ENCODE measurements at places on chromosomes 4 and X.

GRCh38 chrX:18649498-18649951 is 22.4 kb downstream of the RS1 start:
- DNase-seq = no peak

DNA sequence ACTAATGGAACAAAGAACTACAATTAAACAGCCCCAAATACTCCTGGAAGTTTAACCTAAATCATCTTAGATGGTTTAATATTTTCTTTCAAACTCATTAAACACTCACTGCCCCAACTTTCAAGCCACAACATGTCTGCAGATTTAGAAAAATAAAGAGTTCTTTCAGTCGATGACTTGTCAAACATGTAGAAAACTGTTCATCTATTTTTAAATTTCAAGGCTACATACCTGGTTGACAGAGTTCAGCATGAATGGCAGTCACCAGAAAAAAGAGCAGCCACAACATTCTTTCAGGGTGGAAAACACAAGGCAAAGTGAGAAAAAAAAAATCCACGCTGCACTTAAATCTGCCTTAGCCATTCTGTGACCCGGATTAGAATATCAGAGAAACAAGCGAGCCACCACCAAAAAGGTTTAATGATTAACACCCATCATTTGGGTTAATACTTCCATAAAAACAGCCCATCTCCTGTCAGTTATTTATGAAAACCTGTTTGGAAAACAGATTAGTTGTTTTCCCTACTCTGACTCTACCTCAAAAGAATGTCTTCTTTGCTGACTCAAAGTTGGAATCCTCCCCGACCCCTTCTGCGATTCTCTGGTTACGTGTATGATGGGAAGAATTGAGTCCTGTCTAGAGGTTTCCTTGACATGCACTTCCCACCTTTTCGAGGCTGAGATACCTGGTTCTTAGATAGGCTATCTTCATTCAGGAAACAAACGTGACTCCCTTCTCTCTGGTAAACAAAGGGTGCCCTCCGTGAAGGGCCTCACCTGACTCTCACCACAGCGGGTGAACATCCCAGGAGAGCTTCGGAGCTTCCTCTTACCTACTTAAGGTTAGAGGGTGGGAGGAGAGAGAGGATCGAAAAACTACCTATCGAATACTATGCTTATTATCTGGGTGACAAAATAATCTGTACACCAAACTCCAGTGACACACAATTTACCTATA is at the start of gene CLTRN:
TSS of gene CLTRN (minus strand) at position 319 of the 958 bp plus-strand sequence. CDS start at position 289, 30 bp downstream.
- DNase-seq = no peak

DNA sequence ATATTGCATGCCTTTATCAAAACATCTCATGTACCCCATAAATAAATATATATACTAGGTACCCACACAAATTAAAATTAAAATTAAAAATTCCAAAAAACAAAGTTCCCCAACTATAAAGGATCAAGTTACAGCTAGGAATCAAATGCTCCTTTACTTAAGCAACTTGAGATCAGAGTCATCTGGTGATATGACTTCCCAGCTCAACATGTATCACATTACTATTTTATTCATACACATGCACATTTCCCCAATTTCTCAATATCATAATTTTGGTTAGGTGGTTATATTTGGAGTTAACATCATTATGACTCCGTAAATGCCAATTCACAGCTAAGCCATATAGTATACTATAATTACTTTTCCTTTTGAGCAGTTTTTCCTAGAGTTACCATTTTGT is 60.9 kb downstream of the CLOCK start:
- no peak for DNase-seq

DNA sequence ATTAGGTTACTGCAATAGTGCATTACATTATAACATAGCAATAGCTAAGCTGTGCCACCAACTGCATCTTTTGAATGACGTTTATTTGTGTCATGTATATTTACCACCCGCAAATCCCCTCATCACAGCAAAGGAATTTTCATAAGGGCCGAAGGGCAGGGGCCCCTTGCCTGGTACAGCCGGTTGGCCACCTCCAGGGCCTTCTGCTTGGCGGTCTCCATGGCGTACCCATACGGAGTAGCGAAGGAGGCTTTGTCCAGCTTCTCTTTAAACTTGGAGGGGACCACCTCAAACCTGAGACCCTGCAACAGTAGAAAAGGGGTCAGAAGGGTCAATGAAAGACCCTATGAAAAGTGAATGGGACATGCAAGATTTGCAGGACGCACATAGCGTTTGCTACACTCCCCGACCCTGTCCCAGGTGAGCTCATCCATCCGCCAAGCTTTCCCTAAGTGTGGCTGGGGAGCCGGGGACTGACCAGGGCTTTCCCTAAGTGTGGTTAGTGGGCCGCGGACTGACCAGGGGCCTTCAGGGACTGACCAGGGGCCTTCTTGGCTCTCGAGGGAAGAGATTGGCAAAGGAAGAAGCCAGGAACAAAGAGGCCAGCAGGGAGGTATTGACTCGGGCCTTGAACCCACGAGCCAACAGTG is 10.6 kb downstream of the ASMTL start:
- no peak for DNase-seq

DNA sequence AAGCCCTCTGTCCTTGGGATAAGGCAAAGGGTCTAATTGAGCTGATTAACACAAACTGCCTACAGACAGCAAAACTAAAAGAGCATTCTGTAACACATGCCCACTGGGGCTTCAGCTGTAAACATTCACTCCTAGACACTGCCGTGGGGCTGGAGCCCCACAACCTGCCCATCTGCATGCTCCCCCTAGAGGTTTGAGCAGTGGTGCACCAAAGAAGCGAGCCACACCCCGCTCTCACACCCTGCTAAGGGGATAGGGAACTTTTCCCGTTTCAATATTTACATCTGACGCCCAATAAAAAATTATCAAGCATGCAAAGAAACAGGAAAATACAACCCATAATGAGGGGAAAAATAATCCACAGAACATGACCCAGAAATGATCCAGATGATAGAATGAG is 46.9 kb upstream of the HSD17B10 start:
- DNase-seq = no peak

DNA sequence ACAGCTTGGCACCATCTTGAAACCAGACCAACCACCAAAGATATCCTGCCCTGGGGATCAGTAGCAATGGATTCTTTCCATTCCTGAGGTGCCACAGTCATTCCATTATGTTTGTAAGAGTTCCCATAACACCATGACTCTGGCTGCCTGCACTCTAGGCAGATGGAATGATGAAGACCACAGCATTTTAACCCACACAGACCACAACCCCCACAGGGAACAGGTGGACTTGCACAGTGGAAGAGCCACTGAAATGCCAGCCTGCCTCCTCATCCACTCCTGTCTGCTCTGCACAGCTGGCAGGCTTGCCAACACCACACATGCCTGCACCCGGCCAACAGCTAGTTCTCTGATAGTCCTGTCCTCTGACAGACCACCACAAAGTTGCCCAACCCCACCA is 2362.2 kb upstream of the AGA start:
- DNase-seq = no peak

DNA sequence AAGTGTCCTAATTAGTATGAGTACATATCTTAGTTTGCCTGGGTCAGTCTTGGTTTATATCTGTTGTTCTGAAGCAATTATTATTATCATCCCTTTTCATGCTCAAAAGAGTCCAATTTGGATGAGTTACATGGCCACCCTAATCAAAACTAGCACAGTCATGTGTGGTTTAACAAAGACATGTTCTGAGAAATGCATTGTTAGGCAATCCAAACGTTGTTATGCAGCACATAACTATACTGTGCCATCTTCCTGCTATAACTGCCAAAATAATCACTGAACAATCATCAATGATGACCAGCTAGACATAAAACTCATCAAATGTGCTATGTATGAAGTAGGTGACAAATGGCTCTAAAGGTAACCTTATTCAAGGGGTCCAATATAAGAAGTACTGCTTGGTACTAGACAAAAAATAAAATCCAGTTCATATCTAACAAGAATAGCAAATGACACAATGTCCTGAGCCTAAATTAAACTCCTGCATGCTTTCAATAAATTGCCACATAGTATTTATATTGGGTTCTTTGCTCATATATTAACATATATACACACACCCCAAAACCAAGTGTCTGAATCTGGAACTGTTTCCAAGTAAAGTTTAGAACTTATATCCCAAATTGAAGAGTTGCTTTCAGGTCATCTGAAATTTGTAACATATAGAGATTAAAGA is 41.9 kb downstream of the CNOT6L start:
- no peak for DNase-seq

DNA sequence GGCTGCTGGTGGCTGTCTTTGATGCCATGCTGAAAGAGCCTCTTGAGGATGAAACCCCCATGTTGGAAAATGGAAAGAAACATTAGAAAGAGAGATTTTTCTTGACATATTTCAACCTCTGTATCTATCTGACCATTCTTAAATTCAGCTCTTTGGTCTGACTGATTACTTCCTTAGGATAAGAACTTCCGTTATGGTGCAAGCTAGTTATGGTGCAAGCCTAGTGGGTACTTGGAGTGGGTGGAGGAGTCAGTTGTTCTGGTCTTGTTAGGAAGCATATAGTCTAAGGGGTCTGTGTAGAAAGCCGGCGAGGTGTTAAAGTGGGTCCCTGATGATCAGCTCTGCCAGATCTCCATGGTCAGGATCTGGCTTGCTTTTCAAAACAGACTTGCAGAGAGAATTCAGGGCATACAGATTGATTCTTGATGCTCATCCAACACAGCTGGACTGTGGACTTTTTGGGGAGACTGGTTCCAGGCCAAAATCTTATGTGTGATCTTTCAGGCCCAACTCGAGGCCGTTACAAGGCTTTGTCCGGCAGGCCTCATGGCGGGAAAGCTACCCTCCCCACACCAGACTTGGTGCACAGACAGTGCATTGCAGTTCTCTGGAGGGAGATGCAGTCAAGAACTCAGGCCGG is 82.8 kb upstream of the BOD1L1 start:
- no peak for DNase-seq

DNA sequence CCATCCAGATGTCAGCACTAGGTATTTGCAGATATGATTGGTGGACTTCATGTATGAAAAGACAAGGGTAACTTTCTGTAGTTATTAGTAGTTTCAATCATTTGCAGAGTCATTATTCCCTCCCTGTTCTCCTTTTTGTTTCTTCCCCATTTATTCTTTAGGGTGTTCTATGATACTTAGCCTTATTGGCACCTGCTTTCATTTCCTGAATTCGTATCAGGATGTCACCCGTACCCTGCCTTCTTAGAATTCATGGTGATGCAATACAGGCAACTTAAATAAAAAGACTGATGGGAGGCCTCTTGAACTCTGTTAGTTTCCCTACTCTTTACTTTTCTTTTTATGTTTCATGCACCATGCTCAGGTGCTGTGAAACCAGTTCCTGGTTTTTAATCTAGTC is 24.2 kb downstream of the MAGED1 start:
- DNase-seq = no peak

GRCh38 chr4:150336676-150337412 is 245.1 kb upstream of the MAB21L2 start:
- no peak for DNase-seq

DNA sequence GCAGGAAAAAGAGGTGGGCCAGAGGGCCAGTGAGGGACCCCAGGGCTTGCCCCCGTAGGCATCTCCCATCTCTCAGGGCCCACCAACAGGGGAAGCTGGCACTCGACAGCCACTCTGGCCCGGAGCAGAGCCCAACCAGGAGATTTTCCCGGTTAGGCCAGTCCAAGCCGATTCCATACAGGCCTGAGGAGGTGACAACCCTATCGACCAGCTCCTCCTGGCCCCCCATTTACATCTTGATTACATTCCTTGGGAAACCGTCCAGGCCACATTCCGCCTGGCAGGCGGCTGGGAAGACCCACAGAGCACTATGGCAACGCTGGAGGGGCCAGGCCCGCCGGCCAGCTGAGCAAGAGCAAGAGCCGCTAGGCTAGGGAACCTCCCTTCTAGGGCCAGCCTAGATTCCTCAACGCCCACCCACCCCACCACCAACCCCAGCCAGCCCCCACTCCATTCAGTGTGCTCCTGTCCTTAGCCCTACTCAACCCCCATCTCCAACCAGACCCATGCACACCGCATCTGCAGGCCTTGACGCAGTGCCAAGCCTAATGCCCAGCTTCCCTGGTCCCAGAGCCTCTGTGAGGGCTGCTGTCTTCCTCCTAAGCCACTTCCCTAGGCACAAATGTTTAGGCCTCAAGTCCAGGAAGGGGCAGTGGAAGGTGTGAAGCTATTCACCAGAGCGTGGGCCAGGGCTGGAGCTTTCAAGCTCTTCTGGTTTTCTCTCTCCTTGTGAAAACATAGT is 161.2 kb downstream of the EFNB1 start:
- no peak for DNase-seq

DNA sequence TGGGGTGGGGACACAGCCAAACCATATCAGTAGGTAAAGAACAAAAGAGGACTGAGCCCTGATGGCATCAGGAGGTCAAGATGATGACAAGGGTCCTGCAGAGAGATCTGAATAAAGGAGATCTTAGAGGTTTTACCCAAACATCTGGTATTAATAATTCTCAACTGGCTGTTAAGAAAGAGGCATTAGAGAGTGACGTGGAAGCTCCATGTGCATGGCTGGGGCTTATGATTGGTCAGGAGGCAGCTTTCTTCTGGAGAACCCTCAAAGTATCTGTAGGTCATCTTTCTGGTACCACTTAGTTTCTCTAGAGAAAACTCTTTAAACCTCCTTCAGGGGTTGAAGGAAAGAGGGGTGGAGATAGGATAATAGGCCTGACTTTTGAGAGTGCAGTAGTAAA is 18.7 kb downstream of the MGST2 start:
- no peak for DNase-seq

DNA sequence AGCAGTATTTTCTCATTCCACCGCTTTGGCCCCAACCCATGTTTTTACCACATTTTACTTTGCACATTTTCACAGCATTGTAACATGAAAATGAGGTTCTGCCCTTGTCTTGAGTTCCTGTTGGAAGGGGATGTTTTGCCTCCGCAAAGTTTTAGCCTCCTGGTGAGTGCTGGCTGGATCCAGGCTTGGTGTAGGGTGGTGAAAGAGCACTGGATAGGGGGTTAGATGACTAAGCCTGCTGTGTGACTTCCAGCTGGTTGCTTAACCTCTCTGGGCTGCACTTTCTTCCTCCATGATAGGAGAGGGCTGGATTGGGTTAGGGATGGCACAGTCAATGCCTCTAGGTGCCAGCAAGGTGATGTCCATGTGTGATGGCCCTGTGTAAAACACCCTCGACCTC is 28.9 kb downstream of the CYTL1 start:
- DNase-seq = no peak

- no peak for DNase-seq
These were observed 22.9 kb upstream of the ANK2 start for GRCh38 chr4:113026556-113026955.

All from T-helper 2 cell (primary cell).